Vagina (tissue), 2 donors: ENCODE measurements at places on chromosomes 4 and X. TPM values are rescaled to one million over a fixed set of nuclear protein-coding genes. Genes with fewer than 3 reads are reported as not detected.

The TRIM61 gene
- total RNA-seq: not detected

The ZXDA gene
- 5.6 TPM for total RNA-seq

GRCh38 chr4:151905197-151905596, 144.4 kb upstream of the GATB start:
- no peak for DNase-seq

DNA sequence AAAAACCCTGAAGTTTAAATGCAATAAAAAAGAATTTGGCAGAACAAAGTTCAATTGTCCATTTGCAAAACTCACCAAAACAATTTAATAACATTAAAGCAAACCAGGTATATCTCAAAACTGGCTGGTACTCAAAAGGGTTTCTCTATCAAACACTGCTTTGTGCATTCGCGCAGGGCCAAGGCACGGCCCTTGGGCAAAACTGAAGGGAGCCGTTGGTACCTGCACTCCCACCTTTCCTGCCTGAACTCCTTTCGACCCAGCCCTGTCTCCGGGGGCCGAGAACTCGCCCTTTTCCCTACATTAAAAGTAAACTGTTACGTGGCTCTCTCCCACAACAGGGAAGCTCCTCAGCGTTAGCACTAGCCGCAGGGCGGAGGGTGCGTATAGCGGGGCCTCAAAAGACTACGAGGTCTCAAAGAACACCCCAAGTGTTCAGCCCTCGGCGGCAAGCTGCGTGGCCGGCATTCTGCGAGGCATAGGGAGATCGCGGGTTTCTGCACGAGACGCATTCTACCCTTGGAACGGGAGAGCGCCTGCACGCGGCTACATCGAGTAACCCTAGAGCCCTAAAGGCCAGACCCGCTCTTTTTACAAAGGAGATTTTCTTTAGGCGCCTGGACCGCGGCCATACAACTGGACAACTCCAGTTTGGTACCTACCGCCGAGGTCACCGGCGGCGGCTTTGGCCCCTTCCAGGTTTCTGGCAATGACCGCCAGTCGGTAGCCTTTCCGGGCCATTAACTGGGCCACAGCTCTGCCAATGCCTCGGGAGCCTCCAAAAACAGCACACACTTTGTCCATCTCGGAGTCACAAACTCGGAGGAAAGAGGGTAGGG, 550 bp downstream of the CBR4 start:
- DNase-seq: no peak

DNA sequence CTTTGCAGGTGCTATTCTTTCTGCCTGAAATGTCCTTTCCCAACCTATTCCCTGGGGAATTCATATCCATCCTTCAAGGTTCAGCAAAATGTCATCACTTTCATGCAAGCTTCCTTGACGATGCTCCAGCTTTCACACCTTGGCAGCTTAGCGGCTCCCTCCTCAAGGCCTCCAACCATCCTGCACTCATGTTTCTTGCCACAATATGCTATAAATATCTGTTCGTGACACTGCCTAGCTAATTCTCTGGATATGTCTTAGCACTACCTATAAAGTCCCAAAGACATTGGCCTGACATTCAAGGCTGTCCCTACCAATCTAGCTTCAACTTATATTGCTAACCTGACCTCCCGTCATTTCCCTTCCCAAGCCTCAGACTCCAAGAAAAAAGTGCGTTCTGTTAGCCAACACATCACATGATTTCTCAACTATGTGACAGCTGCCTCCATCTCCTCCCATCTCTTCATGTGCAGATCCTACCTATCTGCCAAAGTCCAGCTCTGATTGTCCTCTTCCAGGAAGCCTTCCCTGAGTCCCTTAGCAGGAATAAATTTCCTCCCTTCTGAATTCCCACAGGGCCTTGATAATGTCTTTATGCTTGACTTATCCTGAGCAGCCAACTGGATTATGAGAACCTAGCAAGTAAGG, 359.9 kb upstream of the F9 start:
- DNase-seq: no peak

The CXorf49 gene
- total RNA-seq: not detected

The ZNF330 gene
- 16.0 TPM for total RNA-seq

The GABRG1 gene
- total RNA-seq: not detected

GRCh38 chr4:86809809-86810208, 39.4 kb downstream of the SLC10A6 start:
- DNase-seq: no peak

- DNase-seq: no peak
Observed at GRCh38 chr4:106183551-106183950, 132.5 kb downstream of the TBCK start.

The SPIN2A gene
- 2.5 TPM for total RNA-seq

DNA sequence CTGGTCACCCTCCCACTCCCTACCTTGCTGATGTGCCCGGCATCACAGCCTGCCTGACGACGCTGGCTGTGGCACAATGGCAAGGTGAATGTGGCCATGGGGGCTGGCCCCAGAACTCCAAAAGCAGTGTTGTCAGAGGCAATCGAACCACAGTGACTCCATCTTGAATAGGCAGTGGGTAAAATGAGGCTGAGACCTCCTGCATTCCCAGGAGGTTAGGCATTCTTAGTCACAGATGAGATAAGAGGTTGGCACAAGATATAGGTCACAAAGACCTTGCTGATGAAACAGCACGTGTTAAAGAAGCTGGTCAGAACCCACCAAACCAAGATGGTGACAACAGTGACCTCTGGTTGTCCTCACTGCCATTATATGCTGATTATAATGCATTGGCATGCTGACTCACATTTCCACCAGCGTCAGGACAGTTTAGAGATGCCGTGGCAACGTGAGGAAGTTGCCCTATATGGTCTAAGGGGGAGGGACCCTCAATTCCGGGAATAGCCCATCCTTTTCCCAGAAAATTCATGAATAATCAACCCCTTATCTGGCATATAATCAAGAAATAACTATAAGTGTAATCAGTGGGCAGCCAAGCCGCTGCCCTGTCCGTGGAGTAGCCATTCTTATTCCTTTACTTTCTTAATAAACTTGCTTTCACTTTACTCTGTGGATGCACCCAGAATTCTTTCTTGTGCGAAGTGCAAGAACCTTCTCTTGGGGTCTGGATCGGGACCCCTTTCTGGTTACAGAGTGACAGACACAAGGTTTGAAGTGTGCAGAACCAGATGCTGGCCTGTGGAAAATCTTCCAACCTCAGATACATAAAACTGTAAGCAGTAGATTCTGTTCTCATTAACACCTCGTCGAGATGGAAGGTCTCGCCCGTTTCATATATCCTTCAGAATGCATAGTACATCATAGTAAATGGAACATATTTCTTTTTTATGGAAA, 26.8 kb upstream of the CLDN24 start:
- DNase-seq: no peak

DNA sequence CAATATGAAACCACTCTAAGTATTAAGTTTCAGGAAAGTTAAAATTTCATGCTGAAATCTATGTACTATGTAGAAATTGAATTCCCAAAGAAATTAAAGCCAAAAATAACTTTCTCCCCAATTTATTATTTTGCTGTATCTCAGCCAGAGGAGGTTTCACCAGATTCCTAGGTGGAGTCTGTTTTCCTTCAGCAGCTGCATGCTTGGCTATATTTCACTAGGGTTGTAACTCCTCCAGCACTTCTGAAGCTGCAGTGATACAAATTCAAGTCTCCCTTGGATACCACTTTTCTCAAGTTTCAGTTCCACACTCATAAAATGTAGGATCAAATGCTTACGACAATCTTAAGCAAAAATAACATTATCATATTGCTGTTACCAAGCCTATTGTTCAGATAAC, 41.2 kb upstream of the ZC4H2 start:
- DNase-seq: no peak

- DNase-seq: no peak
Observed at GRCh38 chr4:110798687-110799086, 175.8 kb upstream of the PITX2 start.

The ELMOD2 gene
- 15.7 TPM for total RNA-seq

- DNase-seq: no peak
Observed at GRCh38 chr4:33724685-33725084, 2519.6 kb downstream of the ARAP2 start.

The TGIF2LX gene
- total RNA-seq: not detected

DNA sequence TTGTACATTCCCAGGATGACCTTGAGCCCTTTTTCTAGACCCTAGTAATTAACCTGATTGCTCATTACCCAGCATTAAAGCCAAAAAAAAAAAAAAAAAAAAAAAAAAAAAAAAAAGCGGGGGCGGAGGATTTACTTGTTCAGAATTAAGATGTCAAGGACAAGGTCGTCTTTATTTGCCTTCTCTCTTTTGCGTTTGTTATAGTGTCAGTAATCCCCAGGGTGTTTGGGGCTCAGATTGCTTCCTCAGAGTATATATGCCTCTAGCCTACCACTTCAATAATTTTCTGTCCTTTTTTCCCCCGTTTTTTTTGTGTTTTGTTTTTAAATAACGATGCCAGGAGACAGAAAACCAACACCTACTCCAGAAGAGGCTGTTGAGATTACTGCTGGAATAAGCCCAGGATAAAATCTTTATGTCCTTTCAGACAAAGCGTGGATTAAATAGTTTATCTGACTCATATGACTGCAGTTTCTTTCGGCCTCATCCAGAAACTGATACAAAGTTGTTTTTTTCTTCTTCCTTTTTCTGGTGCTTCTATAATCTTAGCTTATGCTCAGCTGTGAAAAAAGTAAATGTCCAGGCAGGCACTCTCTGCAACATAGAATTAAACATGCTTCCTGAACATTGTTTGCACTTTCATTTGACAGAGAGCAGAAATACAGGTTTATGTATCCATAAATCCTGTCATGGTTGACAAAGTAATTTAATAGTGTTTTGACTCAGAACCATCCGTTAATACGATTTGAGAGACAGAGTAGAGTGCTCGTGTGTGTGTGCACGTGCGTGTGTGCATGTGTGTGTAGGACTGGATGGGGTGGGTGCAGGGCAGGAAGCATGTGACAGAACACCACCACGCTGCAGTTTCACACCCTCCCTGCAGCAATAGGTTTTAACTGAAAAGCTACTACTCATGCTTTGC, 138.6 kb downstream of the AFF1 start:
- DNase-seq: no peak
